ENCODE measurements at places on chromosomes 16 and 17.

DNA sequence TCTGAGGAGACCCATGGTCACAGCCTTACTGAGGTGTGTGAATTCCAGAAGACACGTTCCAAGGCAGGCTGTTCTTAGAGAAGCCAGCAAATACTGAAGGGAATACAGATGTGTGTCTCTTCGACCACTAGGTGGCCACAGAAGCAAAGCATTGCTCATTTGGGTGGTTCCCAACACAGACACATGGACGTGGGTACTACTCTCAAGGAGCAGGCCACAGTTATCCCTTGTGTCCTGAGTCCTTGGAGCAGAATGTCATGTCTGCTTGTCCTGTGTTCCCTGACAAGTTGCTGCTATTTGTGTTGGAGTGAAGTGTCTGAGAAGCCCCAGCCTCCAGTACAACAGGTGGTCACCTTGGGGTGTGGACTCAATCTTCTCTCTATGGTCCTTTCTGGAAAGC lies 30.3 kb downstream of the HMOX2 start:
- peak; percentile 86 for DNase-seq

DNA sequence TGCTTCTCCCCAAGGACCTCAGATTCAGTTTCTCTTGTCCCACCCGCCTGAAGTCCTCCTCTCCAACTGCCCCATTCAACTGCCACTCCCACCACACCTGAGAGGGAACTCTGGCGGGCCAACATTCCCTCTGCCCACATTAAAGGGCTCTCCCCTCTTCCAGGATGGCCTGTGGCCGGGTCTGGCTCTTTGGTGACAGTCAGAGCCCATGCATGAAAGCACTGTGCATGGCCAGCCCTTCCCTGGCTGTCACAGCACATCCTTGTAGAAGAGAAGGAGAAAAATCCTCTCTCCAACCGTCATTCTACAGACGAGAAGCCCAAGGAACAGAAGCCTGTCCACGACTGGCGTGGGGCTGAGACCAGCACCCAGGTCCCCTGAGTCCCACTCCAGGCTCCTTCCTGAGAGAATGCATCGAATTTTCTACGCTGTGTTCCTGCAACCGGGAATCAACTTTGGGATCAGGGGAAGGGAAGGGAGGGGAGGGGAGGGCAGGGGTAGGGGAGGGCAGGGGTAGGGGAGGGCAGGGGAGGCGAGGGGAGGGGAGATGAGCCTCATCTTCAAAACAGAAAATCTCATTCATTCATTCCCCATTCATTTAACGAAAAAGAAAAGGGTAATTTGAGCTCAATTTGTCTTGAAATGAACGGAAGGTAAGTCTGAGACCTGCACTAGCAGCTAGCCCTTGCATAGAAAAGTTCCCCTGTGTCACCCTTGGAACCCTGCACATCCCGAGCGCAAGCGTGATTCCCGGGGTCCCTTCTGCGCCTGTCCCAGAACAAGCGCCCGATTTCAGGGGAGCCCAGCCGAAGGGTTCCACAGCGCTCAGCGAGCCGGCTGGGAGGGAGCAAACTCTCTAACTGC lies at the start of gene ABCC12:
Gene ABCC12, minus strand, starts transcription at position 68 of the 864 bp plus-strand sequence. CDS start 9,569 bp downstream, outside the sequence.
- no peak for DNase-seq

GRCh38 chr17:31058976-31059375 lies 35.8 kb upstream of the NF1 start:
- no peak for DNase-seq

GRCh38 chr16:88540346-88540977 lies 29.7 kb upstream of the ZC3H18 start:
- DNase-seq = no peak

GRCh38 chr16:90077757-90078578 lies 837 bp upstream of the PRDM7 start:
- peak; percentile 43 for DNase-seq

GRCh38 chr17:77319211-77320043 lies 178.7 kb downstream of the SEC14L1 start:
- DNase-seq = no peak

DNA sequence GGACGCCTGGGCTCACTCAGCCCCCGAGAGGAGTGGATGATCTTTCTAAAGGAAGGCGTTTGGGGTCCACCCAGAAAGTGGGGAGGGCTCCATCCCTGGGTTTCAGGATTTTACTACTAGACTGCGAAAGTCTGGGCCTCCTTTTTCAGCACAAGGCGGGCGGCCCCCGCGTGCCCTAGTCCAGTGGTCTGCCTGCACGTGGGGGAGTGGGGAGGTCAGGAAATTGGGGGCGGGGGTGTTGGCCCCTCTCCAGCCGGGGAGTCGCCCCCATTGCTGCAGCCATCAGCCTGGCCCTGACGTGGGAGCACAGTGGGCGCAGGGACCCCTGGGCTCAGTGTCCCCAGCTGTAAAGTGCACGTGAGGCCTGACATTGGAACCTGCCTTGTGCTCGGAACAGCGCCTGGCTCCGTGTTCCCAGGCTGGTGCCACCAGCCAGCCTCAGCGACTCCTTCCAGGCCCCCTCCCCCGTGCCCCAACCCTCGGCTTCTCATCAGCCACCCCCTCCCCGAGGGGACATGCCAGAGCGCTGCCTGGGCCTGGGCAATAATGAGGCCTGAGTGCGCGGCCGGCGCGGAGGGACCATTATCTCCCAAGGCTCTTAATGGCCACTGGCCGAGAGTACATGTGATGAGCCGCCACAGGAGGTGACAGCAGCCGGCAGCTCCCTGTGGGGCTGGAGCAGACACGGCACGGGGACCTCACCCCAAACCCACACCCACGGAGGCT lies 2.4 kb upstream of the C1QTNF8 start:
- peak; percentile 32 for DNase-seq

- DNase-seq = peak; percentile 21
Observed at GRCh38 chr16:28136751-28137434, 73.4 kb upstream of the GSG1L start.

DNA sequence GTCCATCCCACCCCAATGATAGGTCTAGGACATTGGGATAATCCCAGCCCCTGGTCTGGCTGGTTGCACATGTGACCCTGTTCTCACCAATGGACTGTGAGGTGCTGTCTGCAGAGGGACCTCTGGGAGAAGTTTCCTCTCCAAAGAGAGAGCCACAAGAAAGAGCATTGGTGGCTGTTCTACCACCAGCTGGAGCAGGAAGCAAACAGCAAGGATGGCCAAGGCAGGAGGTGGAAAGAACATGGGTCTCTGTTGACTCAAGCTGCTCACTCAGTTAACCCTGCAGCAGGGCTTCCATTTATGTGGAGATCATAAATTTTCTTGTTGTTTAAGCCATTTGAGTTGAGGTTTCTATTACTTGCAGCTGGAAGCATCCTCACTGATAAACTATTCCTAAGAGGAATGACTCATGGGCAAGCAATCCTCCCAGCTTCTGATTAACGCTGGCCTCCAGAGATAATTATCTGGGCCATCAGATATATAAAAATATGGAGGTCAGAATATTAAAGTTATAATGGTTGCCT lies 52.6 kb downstream of the CYB5B start:
- no peak for DNase-seq

GRCh38 chr17:45228763-45229539 lies 7.3 kb downstream of the FMNL1 start:
- peak; percentile 97 for DNase-seq

- DNase-seq = peak; percentile 9
Observed at GRCh38 chr16:46718214-46718613, 28.8 kb downstream of the ORC6 start.

GRCh38 chr16:23528644-23529310 lies 18.5 kb upstream of the GGA2 start:
- DNase-seq = no peak

- no peak for DNase-seq
Observed at GRCh38 chr17:55212880-55213279, 51.9 kb upstream of the HLF start.

DNA sequence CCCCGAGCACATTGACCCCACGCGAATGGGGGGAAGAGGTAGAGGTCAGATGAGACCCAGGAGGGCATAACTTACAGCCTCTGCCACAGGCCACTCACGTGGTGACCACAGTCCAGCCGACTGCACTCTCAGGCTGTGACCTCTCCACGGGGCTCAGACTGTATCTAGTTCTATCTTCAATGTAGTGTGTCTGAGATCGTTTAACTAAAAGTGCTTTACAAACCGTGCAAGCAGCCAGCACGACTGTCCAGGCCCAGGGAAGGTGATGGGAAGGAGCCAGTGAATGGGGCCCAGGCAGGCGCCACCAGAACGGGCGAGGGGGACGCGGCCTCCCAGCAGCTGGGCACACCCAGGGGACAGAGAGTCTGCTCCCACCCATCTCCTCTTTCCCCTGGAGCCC lies 108.6 kb downstream of the ANKRD11 start:
- DNase-seq = no peak

DNA sequence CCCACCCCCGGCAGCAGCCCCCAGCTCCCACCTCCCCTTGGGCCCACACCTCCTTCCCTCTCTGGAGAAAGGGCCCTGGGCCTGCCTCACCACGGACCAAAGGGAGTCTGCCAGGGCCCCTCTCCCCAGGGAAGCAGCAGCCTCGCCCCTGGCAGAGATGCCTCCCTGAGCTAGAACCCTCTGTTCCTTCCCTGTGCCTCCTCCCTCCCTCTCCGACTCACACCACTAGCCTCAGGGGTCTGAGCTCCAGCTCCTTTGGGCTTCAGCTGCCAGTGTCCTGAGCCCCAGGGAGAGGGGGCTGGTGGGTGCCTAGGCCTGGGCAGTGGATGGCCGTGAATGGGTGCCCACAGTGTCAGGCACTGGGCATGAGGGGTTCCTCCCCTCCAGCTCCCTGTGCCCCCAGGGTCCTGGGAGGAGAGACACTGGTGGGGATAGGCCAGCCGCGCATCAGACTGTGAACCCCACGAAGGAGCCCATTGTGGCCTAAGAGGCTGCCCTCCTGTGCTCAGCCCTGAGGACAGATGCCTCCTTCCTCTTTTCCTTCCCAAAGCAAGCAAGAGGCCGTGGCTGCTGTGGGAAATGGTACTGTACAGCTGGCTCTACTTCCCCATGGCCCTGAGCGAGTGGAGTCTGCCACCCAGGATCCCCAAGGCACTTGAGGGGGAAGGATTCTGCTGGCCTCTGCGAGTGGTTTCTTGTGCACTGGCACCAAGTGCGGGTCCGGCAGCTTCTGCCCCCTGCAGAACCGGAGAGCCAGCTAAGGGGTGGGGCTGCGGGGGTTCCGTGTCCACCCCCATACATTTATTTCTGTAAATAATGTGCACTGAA lies 20.7 kb downstream of the MMP15 start:
- no peak for DNase-seq

DNA sequence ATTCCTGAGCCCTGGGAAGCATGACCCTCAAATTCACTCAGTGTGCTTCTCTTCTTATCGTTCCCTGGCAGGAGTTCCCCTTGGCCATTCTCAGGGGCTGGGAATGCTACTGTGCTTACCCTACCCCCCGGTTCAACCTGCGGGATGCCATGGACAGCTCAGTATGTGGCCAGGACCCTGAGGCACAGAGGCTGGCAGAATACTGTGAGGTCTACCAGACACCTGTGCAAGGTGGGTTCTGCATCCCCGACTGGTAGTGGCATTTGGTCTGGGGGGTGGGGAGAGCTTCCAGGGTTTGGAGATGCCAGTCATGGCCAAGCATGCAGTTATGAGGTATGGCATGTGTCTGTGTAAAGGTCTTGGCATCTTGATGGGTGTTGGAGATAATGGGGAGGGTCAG lies 39.4 kb downstream of the WSCD1 start:
- DNase-seq = no peak

- DNase-seq = no peak
Observed at GRCh38 chr17:42065201-42065600, 14.8 kb upstream of the C17orf113 start.

GRCh38 chr16:8730335-8730915 lies 56.0 kb downstream of the ABAT start:
- no peak for DNase-seq

- DNase-seq = no peak
Observed at GRCh38 chr16:11087691-11088073, 143.3 kb downstream of the CLEC16A start.

- DNase-seq = no peak
Observed at GRCh38 chr17:40541873-40542557, 23.3 kb downstream of the CCR7 start.

DNA sequence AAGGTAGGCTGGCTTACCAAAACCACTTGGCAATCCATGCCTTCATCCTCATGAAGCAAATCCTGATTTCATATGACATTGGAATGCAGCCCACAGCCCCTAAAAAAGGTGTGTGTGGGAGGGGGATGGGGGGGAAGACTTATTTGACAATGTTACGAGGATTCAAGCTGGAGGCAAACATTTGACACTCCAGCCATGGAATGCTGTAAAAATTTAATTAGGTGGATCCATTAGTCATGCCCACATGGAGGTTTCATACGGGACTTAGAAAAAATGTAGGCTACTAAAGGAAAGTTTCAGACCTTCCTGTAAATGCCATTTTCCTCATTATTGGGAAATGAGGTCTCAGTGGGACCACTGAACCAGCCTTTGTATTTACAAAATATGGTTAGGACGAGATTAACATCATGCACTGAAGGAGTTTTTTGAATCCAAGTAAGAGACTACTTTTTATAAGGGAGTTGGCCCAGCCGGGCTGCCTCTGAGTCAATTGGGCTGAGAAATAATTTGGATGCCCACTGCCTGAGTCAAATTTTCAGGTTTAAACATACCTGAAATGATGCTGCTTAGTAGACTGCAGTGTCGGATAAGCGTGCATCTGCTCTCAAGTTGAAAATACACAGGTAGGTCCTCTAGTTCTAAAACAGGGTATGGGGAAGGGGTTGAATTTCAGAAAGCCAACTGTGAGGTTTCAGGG lies 44.6 kb upstream of the MAF start:
- DNase-seq = no peak

- DNase-seq = peak; percentile 75
Observed at GRCh38 chr16:27253526-27253930, 15.0 kb downstream of the NSMCE1 start.
